ENCODE measurements at places on chromosomes 2 and 18.

DNA sequence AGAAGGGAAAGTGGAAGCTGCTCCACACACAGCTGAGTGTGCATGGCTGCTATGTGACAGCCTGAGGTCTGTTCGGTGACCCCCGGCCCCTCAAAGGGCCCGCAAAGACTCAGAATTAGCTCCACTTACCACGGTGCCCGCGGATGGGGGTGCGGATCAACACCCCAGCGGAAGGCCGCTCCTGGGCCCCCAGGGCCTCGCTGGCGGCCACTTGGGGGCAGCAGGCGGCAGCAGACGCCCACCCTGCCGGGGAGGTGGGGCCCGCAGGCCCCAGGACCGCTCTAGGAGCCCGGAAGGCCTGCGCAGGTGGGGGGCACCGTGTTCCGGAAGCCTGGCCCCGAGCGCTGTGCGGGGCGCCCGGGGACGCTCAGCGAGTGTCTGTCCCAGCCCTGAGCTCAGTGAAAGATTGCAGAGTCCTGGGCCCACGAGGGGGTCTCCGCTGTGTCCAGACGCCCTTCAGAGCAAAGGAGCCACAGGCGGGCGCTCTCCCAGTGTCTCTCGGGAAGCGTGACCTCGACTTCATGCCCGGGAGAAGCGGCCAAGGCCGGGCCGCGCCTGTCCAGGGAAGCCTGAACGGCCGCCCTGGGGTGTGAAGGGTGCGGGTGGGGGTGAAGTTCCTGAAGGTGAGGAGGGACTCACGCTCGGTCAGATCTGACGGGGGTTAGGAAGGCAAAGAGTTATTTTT, 118.7 kb downstream of the VAPA start:
- DNase-seq: no peak

GRCh38 chr18:79169958-79170555, 100.9 kb downstream of the ATP9B start:
- DNase-seq: no peak

GRCh38 chr2:19122220-19122619, 236.2 kb downstream of the OSR1 start:
- no peak for DNase-seq

GRCh38 chr18:71327441-71327840, 1038.6 kb downstream of the SOCS6 start:
- no peak for DNase-seq

DNA sequence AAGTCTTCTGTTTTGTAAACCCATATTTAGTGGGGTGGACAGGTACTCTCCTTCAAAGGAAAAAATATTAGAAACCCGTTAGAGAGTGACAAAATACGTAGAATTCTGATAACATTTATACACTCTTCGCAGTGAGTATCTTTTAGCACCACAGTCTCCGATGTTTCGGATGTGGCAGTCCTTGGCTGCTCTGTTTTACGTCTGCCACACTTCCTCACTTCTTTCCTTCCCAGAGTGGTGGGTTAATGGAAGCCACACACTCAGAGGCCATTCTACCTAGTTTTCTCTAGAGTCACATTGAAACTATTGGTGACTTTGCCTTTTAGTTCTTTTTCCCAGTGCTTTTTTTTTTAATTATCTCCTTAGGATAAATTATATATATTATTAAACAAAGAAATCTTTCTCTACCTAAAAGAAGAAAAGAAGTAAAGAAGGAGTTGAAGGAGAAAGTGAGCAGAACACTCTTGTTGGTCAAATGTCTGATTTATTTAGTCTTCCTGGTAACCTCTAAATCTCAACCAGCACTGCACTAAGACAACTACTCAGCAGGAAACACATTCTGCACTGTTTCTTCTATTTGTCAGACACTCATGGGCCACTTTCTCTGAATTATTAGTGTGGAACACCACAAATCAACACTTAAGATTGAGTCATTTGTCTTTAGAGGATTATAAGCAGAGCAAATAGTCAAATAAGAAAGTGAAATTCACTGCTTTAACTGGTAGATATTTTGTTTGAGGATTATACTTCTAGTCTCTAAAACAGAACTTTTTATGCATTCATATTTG, 451.3 kb upstream of the TMEFF2 start:
- no peak for DNase-seq

DNA sequence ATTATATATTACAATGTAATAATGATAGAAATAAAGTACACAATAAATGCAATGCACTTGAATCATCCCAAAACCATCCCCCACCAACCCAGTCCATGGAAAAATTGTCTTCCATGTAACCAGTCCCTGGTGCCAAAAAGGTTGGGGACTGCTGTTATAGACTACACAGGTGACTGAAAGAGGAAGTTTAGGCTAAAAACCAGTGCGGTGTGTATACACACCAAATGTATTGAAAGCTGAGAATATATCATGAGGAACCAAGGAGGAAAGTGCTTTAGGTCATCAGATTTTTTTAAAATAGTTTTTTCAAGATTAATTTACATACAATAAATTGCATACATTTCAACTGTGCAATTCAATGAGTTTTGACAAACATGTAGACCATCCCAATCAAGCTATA, 20.5 kb upstream of the C1D start:
- no peak for DNase-seq
